ENCODE measurements at places on chromosomes 1 and 21.

- DNase-seq: no peak
Measured at GRCh38 chr21:45854690-45855247, 126.8 kb upstream of the COL6A1 start.

DNA sequence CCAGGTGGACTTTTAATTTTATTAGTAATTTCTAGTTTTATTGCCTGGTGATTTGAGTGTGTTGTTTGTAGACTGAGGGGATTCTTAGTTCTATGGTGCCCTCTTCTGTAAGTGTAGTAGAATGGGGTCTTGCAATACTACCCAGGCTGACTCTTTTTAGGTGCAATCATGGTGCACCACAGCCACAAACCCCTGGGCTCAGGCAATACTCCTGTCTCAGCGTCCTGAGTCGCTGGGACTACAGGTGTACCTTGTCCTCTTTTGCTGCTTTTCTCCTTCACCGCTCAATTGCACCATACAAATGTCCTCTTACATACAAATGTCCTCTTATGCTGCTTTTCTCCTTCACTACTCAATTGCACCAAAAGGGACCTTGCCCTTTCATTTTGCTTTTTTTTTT is 43.1 kb downstream of the SCP2 start:
- DNase-seq: no peak

DNA sequence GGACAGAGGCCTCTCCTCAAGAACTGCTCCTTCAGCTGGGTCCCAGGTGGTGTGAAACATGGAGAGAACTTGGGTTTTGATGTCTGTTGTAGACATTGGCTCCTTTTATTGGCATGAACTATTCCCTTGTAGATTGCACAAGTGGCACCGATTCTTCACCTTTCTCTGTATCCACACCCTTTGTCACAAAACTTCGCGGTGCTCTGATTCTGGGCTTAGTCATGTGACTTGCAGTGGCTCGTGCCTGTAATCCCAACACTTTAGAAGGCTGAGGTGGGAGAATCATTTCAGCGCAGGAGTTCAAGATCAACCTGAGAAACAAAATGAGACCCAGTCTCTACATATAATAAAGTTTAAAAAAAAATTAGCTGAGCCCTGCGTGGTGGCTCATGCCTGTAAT is 42.5 kb upstream of the EYA3 start:
- no peak for DNase-seq

GRCh38 chr1:156682166-156682890 is 5.1 kb upstream of the NES start:
- DNase-seq: no peak

DNA sequence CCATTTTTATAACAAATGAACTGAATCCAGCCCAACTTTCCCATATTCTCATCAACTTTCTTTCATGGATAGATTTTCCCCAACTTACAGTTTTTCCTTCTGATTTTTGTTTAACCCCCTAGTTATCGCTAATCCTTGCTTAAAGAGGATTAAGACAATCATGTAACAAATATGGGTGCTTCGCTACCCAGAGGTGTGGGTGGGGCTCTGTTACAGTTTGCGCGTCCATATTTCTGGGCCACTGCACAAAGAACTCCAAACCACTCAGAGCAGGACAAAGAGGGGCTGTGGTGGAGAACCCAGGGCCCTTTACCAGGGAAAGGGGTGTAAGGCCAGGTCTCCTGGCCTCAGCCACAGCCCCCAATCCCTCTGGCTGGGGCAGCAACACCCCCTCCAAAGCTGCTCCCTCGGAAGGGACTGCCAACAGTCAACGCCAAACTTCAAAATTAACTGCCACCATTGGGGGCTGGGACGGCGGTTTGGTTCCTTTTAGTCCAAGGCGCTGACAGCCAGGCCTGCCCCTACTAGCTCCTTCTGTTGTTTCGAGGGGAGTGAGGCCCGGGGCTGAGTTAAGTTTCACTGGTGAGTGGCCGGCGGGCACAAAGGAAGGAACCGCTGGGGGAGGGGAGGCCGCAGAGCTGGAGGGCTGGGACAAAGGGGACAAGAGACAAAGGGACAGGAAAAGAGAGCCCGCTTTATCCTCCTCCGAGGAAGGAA is 27.9 kb downstream of the SSBP3 start:
- no peak for DNase-seq

DNA sequence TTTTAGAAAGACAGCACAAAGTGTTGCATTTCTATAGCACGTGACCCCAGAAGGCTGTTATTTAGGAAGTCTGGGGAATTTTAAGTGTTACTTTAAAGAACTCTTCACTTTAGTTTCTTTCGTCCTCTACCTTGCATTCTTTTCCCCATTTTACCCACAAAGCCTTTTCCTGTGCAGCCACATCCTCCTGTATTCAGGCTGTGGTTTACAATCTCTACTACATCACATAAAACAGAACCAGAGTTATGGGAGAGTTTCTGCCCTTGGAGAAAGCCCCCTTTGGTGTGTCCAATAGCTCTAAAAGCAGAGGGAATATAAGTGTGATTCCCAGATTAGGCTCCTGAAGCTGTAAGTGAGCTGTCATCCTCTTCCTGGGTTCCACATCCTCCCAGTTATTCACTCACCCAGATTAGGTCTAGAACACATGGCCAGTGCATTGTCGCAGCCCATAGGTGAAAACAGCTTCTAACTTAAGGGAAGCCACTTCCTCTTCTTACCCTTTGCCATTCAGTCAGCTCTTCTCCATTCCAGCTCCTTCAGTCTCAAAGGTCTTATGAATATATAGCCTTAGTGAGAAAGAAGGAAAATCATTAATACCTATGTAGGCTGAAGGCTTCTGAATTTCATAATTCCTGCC is 171.1 kb downstream of the PIGK start:
- no peak for DNase-seq

DNA sequence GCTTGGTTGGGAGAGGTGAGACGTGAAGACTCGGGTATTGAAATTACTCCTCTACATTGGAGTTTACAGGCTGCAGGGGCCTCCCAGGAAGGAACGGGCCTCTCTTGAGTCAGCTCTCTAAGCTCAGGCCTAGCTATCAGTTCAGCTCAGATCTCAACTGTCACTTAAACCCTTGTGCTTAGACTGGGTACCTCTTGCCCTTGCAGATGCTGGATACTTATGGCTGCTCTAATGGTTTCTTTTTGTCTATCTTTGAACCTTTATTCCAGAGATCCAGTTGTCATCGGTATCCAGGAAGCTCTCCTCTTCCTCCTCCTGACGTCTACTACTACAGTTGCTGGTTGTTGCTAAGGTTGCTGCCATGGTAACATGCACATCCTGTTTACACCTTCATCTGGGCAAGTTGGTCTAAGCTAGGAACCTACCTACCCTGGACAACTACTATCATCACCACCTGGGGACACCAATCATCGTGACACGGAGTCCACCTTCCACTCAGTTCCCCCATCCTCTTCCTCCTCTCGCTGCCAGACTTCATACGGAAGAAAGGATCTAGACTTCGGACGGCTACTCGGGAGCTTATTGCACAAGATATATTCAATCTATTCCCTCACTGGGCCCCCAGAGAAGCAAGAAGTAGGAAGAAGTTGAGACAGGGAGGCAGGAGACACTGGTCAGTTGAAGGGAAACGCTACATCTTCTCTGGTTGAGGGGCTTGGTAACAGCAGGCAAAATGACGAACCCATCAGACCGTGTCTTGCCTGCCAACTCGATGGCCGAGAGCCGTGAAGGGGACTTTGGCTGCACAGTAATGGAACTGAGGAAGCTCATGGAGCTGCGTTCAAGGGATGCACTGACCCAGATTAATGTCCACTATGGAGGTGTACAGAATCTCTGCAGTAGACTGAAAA is 56.1 kb downstream of the ATP2B4 start:
- no peak for DNase-seq

DNA sequence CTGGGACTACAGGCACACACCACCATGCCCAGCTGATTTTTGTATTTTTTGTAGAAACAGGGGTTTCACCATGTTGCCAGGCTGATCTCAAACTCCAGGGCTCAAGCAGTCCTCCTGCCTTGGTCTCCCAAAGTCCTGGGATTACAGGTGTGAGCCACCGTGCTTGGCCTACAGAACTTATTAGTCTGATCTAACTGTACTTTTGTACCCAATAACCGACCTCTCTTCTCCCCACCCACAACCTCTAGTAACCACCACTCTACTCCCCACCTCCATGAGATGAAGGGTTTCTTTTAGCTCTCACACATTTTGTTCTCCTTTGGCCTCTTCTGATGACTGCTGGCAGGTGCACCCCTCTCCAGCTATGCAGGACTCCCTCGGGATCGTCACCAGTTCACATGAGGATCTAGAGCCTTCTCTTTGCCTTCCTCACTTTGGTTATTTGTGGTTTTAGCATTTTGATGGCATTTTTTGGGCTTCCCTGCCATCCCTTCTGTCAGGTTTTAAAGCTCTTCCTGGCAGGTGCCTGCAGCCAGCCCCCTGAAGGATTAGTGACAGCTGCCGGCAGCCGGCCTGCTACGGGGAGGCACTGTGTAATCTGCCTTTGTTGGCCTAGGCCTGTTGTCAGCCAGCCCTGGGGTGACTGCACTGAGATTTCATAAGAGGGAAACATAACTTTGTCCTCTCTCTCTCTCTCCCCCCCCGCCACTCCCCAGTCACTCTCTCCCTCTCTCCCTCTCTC is 99.8 kb upstream of the ATP1A1 start:
- no peak for DNase-seq

DNA sequence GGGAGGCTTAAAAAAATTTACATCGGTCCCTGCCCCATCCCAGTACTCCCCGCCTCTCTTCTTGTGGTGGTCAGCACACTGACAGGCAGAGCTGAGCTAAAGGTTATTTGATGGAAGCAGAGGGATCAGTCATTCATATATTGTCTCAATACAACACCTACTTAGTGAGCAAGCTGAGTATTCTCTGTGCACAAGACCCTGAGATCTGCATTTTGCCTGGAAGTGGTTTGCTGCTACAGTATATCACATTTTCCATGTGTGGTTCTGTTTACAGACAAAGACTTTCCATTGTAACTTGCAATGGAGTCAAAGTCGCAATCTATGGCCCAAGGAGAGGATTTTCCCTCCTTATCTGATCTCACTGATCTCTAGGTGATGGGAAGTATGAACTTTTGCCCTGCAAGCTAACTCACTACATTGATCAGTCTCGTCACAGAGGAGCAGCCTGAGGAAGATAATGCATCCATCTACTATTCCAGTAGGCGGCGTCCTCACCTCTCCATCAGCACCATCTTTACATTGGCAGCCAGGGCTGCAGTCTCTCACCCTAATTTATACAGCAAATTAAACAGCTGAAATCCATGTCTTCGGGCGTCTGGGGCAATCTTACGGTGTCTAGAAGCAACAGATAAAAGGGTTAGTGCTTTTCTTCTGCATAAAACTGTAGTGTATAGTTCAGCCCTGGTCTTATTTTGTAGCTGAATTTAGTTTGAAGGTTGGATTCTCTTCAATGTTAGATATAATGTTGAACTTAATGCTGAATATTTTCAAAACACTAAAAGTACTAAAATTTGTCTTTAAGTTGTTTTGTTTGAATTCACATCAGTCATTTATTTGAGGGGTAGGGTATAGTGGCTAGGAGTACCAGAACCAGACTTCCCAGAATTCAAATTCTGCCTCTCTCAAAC is 3.2 kb upstream of the TRAF5 start:
- no peak for DNase-seq

GRCh38 chr1:66978201-66978600 is 53.4 kb downstream of the MIER1 start:
- no peak for DNase-seq

DNA sequence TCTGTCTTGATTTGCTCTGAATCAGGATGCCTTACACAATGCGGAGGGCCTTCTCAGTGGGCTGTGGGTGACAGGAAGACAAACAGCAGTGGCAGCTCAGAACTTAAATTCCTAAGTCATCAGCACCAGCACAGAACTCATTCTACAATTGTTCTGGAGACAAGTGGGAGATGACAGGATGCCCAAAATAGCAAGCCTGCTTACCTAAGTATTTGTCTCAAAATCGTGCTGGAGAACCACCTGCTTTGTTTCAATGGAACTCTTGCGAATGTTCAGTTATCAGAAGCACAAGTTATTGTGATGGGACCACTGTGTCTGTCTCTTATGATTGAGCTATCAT is 76.1 kb downstream of the VCAM1 start:
- DNase-seq: no peak

DNA sequence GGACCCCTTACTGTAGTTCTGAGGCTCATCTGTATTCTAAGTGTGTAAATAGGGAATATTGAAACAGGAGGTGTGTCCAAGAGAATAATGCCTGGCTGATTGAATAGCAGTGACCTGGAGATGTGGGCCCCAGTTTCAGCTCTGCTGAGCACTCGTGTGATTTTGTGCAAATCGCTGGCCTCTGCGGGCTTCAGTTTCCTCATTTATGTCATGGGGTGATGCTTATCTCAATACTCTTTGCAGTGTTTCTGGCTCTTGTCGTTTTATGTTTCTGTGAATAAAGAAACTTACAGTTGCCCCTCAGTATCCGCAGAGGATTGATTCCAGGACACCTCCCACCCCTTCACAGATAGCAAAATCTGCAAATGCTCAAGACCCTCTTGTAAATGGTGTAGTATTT is 5.0 kb downstream of the COG2 start:
- no peak for DNase-seq

DNA sequence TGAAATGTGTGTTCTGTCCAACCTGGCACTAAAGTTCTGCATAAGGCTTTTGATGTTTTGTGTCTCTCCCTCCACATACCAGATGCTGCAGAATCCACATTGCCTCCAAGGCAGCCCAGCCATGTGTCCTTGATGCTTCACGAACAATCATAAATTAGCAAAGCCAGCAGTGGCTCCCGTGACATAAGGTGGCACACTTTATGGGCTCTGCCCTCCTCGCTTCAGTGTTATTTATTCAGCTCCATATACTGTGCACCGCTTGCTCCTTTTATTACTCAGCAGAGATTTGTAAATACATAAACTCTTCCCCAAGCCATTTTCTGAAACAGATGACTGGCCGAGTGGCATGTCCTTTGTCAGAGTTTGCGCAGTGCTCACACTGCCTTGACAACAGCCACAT is 112.8 kb upstream of the SLC35F3 start:
- no peak for DNase-seq

GRCh38 chr1:91730801-91731732 is 154.9 kb downstream of the TGFBR3 start:
- DNase-seq: no peak

DNA sequence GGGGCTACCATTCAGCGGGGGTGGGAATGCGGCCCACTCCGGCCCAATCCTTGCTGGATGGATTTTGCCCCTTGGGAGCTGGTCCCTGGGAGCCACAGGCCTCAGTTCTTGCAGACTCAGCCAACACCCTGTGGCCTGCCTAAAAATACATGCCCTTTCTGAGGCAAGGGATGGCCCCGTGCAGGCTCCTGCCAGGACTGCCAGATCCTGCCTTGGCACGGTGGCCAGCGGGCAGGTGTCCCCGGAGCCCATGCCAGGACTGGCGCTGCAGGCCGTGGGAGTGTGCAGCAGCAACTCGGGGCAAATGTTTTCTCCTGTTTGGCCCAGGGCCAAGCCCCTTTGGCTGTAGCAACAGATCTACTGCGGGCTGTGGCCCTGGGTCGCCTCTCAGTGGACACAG is 1.6 kb upstream of the PANK4 start:
- DNase-seq: no peak

Data from fibroblast of skin of left biceps (primary cell).